ENCODE measurements at places on chromosomes 6 and 20. TPM values are rescaled to one million over a fixed set of nuclear protein-coding genes. Genes with fewer than 3 reads are reported as not detected.

The PABPC1L gene
- 31.9 TPM for total RNA-seq

DNA sequence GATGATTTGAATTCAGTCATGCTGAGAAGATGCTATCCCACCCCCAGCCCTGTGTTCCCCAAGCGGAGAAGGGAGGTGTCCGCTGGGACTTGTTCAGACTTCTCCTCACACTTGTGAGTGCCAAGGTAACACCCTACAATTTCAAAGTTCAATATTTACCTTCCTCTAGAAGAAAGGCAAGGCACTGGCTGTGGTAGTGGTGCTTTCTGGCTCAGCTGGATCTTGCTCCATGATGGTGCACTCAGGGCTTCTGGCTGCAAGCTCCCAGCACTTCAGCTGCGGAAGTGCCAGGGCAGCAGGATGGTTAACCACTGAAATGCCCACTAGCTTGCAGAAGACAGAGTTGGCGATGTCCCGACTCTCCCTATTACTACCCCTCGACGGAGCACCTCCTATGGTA, 135.4 kb downstream of the MTFR2 start:
- no peak for DNase-seq

The RBPJL gene
- not detected for total RNA-seq

GRCh38 chr6:25931411-25931709, 869 bp upstream of the SLC17A2 start:
- DNase-seq, result no peak

- no peak for DNase-seq
Observed at GRCh38 chr6:156916130-156916801, 139.1 kb downstream of the ARID1B start.

DNA sequence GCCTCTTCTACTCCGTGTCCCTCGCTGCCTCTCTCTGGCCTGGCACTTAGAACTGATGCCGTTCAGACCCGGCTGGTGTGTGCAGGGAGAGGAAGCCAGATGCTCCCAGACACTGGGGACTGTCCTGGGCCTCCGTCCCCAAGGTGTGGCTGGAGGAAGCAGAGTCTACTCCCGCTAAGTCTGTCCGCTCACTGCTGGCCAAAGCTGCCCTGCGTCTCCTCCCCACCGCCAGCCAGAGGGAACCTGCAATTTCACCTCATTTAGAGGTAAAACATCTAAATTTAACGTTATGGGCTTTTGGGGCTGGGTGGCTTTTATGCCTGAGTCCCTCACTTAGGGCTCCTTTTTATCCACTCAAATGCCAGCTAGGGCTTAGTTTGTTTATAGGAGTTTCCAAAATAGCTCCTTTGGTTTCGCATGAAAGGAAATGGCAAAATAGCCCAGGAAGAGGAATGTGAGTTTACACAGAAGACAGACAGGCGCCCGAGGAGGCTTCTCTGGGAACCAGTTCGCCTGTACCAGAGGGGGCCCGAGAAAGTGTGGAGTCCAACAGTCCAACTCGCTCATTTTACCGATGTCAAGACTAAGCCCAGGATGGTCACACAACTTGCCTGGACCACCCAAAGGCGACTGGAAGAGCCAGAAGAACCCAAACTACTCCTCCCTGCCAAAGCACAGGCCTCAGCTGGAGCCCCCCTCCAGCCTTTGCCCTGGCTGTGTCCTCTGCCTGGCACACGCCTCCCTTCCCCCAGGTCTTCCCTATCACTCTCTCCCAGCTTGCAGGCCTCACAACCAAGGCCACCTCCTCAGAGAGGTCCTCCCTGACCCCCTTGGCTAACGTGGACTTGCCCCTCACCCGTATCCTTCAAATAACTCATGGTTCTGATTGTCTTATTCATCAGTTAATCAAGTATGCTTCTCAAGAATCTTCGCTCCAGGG, 54.5 kb downstream of the RIPOR3 start:
- no peak for DNase-seq

DNA sequence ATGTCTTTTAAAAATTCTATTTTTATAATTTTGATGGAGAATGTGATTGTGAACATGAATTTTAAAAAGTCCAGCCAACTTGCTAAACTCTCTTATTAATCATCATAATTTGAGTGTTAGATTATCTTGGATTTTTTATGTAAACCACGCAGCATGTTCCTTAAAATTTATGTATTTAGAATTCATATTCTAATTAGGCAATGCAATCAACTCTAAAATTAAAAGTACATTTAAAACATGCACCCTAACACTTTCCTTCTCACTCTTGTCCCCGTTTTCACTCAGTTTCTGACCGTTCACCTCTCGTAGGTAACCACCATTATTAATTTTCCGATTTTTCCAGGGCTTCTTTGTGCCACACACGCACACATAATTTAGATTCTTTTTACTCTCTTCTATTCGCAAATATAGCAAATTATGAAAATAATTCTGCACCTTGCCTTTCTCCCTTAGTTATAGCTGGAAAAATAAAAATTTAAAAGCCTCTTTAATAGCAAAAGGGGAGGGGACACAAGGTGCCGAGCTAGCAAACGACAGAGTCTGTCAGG, 329 bp upstream of the ZKSCAN3 start:
- no peak for DNase-seq

GRCh38 chr20:24649787-24650490, 180.5 kb downstream of the SYNDIG1 start:
- DNase-seq, result no peak

The KHDC1 gene
- 0.60 TPM for total RNA-seq

- DNase-seq, result no peak
Observed at GRCh38 chr6:155212616-155213380, 51.0 kb upstream of the CLDN20 start.

GRCh38 chr20:39910536-39910935, 778.5 kb downstream of the MAFB start:
- no peak for DNase-seq

GRCh38 chr20:47368301-47368700, 11.8 kb upstream of the ZMYND8 start:
- no peak for DNase-seq

GRCh38 chr6:132147530-132148011, 196.4 kb upstream of the CCN2 start:
- no peak for DNase-seq

The TGM3 gene
- not detected for total RNA-seq

GRCh38 chr6:84842525-84843166, 78.2 kb upstream of the TBX18 start:
- no peak for DNase-seq

DNA sequence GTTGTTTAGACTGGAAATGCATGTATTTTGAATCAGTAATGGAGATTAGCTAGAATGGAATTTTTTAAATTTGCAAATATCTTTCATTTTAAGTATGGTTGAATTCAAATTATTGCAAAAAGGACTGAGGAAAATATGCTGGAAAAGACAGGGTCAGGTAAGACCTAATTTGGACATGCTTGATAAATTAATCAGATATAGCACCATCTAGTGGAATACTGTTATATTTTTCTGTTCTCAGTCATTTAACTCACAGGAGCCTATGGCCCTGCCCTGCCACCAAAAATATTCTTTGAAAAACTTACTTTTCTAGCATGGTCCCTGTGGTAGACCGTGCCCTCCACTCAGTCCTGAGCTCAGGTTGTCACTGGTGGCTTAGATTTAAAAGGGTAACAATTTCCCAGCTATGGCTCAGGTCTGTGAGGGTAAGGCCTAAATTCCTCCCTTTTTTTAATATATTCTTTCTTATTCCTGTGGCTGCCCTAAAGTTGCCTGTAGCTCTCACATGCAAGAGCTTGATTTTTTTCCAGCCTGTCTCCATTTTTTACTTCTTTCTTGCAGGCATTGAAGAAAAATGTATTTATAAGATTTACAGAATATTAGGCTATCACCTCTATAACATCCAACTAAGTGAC, 25.3 kb upstream of the KIAA1586 start:
- peak; percentile 42 for DNase-seq

- no peak for DNase-seq
Observed at GRCh38 chr6:111551521-111552231, 54.0 kb downstream of the TRAF3IP2 start.

The BHLHE23 gene
- not detected for total RNA-seq

DNA sequence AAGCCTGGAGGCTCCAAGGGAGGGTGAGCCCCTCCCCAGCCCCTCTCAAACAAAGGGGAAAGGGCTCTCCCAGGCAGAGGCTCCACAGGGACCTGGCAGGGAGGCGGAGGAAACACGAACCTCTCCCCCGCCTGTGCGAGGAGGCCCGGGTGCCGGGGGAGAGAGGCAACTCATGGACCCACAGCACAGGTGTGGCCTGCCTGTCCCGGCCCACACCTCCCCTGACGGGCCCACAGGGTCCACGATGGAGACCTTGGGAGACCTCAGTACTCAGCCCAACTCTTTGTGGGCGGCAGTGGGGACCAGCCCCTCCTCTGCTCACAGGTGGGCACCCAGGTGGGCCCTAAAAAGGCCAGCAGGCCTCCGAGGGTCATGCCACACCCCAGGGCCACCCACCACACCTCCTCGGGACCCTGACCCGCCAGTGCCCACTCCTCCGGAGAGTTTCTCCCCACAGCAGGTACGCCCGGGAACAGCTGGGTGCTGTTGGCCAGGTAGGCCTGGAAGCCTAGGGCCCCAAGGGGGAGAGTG, 12.2 kb downstream of the LAMA5 start:
- DNase-seq, result peak; percentile 17

DNA sequence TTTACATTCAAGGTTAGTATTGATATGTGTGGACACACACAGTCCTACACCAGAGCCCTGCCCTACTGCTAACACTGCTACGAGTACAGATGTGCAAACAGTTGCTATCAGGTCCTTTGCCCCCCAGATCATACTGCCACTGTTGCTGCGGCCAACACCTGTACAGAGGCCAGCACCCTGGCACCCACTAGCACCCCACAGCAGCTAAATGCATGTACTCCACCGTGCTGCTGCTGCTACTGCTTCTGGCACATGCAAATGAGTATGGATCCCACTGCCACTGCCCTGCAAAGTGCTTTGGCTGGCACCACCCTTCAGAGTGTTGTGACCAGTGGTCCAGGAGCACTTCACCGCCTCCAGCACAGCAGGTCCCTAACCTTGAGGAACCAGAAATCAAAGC, 621.9 kb downstream of the GRIK2 start:
- no peak for DNase-seq

DNA sequence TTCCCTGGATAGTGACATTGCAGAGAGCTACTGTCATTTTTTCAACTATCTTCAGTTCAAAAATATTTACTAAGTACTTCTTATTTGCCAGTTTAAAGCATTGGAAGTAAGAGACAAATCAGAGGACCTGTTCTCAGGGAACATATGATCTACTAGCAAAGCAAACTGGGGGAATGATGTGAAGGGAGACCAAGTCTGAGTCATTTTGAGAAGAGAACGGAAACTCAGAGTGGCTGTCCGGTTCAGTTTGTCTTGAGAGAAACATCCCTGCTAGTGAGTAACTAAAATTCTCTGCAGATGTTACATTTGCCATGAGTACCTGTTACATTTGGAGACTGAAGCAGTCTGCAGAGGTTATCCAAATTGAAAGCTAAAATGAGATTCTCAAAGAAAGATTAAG, 118.3 kb downstream of the KCNQ5 start:
- DNase-seq, result no peak

- no peak for DNase-seq
Observed at GRCh38 chr6:40285996-40286395, 301.2 kb downstream of the LRFN2 start.

The RIPOR2 gene
- total RNA-seq, result 92.5 TPM

GRCh38 chr6:156378853-156379252, 398.3 kb upstream of the ARID1B start:
- peak; percentile 23 for DNase-seq

- DNase-seq, result no peak
Observed at GRCh38 chr6:30763618-30764489, 19.5 kb upstream of the IER3 start.

DNA sequence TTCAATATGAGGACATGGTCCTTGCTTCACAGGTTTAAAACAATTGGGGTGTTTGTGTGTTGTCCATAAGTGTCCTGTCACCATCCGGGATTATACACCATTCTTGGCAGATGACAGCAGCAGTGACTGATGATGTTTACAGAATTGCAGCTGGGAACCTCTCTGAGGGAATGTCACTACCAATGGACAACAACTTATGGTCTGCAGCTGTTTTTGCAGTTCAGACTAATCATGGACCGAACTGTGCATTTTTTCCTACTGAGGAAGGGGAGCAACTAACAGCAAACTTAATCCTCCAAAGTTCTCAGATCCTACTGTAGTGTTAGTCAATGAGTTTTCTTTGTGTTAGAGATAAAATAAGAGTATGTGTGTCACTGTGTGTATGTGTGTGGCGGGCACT, 26.0 kb downstream of the FAM229B start:
- DNase-seq, result no peak

DNA sequence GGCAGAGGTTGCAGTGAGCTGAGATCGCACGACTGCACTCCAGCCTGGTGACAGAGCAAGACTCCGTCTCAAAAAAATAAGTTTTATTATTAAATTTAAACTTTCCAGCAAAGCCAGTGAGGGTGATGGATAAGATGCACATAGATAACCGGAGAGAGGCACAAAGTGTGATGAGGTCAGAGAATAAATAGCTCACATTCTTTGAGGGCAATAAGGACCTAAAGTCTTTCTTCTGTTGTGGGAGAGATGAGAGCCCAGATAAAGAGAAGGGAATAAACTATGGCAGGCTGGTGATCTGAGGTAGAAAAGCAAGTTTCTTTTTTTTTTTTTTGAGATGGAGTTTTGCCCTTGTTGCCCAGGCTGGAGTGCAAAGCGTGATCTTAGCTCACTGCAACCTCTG, 20.6 kb upstream of the EZR start:
- DNase-seq, result no peak

The SCUBE3 gene
- total RNA-seq, result not detected

The MUCL3 gene
- total RNA-seq, result not detected

DNA sequence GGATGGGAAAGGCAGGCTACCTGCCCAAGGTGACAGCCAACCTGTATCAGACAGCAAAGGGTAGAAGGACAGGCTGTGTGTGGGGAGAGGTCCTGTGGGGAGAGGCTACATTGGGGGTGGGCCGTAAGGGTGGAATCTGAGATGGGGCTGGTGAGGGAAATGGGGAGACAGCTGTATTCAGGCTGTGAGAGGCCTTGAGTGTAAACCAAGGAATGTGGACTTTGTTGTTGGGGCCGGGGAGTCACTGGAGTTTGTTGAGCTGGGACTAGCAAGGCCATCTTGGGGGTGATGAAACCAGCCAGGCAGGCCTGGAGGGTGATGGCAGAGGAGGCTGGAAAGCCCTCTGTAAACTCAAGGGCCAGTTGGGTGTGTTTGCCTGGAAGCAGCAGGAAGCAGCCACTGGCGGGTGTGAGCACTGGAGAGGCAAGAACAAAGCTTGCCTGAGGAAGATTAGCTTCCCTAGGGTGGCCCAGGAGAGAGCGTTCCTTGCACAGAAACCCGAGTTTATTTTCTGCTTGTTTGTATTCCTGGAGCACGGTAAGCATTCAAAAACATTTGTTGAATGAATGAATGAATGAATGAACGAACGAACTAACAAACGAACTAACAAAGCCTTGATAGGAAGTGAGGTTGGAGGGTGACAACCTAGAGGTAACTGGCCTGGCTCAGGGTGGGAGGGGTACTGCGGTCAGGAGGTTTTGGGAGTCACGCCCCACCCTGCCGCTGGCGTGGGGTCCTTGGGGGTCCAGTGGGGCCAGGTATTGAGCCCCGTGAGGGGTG, 18.9 kb downstream of the TTBK1 start:
- no peak for DNase-seq

GRCh38 chr6:82088978-82089771, 158.4 kb downstream of the IBTK start:
- DNase-seq, result no peak

The C20orf144 gene
- 0.25 TPM for total RNA-seq

Measured in CD8-positive, alpha-beta T cell (primary cell).